Progenitor cell of endocrine pancreas (in vitro differentiated cells): ENCODE measurements at places on chromosomes 6 and 20. TPM values are rescaled to one million over a fixed set of nuclear protein-coding genes. Genes with fewer than 3 reads are reported as not detected.
A peak's percentile ranks its signal among the peaks of the same experiment; 100 is the strongest.

Gene DAAM2
- total RNA-seq: 6.3 and 6.6 TPM in 2 replicates

DNA sequence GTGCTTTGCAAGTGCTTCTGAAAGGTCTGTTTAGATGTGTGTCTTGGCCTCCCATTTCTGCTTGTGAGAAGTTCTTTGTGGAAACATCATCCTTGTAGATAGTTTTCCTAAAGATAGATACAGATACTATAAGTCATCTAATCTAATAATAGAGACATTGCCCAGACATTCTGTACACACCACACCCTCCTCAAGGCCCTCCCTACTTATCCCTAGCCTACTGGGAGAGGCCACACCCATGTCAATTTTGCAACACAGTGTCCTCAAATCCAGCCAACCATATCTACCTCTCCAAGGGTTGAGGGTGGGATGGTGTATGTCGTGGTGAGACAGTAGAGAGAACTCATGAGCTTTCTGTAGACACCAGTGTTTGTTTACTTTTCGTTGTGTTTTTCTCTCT lies 6.2 kb downstream of the KDM1B start:
- no peak for DNase-seq

Gene CCN6
- total RNA-seq: not detected in 2 replicates

DNA sequence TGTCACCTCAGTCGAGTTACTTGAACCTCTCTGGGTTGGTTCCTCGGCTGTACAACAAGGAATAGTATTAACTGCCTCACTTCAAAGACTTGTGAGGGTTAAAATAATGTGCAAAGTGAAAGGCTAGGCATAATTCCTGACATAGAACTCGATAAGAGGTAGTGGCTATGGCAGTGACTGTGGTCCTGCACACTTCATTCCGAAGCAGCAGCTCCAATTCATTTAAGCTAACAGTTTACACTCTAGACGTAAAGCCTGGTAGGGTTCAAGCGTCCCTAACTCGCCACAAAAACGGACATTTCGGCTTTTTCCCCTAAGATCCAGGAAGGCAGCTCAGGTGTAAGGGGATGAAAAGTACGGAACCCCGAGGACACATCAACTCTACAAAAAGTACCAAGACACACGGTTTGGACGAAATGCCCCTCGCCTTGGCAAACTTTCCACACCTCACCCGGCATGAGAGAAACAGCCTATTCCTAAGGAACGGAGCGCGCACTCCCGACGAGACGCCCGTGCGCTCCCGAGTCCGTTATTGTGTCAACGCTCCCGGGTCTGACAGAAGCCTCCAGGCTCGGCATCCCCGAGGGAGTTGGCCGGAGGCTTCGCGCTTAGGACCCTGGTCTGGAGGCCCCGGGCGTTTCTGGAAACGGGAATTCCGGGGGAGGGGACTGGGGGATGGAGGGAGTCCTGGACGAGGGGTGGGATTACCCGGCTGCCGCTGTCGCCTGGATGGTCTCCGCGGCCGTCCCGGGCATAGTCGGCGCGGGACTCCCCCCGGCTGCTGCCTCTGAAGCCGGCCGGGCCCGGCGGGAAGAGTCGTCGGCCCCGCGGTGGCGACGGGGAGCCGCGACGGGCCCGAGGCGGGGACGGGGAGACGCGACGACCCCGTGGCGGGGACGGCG lies 937 bp downstream of the ZNF318 start:
- peak; percentile 42 for DNase-seq

GRCh38 chr6:139600343-139600742 lies 225.9 kb upstream of the CITED2 start:
- no peak for DNase-seq

GRCh38 chr6:152300517-152300916 lies 336.6 kb downstream of the SYNE1 start:
- DNase-seq: no peak

Gene ARG1
- total RNA-seq: not detected in 2 replicates

- no peak for DNase-seq
Observed at GRCh38 chr20:46901638-46902037, 7.0 kb downstream of the EYA2 start.

DNA sequence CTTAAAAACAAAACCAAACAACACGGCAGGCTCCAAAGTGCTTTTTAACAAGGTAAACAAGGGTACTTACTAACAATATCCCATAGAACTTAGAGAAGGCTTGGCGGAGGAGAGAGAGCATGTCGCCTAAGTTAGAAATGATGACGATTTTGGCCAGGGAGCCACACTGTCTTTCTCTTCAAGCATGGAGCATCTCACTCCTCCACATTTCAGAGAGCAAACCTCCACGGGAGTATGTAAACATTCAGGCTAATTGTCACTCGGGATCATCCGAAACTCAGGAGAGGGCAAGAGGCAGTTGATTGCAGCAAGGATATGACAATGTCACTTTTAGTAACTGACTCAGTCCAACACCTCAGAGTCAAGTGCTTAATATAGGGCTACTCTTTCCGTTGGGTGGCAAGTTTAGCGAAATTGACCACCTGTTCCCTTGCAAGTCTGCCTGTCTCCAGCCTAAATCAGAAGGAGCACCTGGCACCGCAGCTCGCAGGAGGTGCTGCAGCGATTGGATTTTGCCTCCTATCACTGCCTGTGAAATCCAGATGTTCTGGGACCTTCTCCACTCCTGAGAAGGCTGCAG lies 65.8 kb upstream of the RPS6KA2 start:
- DNase-seq: no peak

DNA sequence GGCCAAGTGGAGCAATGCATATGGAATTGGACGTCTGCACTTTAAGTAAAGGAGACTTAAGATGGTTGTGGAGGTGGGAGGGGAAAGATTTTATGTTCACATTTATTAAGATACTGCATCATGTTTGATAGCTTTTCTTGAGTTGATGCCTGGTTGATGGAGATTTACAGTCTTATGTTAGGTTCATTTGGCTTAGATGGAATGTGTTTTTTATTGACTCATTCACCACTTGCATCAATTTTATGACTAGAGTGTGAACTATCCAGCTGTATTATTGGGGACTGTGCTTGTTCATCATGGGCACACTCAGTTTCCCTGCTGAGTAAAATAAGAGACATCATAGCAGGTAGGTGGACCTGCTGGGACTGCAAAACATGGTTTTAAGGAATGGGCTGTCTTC lies 91.2 kb upstream of the SCP2D1 start:
- DNase-seq: no peak

DNA sequence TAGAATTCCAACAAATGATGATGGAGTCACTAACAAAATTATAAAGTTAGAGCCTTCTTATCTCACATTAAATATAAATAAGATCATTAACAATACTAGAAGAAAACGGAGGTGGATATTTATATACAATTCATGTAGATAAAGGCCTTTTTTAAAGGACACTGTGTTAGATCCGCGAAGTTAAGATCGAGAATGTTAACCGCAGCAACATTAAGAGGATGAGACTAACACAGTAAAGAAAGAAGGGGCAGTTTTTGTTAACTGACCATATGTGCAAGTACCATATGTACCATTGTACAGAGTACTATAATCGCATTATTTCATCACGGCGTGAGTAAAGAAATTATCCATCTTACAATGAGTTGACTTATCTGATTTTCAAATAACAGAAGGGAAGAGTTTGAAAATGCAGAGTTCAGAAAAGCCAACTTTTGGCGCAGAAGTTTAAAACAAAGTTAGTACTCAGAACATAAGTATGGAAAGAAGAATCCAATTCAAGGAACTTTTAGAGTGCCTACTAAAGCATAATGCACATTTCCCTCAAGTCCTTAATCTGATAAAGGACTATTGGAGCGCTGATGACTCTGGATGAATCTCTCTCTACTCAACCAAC lies 1.4 kb downstream of the FBXL4 start:
- DNase-seq: no peak

DNA sequence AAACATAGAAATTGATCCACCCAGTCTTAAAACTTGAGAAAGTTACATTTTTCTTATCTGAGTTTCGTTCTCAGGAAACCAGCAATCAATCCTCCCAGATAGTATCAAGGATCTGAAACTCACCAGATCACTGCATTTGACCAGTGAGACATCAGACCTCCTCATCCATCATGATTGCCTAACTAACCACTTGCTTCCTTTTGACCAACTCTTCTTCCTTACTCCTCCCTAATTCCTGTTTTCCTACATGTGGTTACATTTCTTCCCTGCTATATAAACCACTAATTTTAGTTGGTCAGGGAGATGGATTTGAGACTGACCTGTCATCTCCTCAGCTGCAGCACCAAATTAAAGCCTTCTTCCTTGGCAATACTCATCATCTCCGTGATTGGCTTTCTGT lies 357.1 kb upstream of the POU3F2 start:
- DNase-seq: no peak

- no peak for DNase-seq
Observed at GRCh38 chr6:108699290-108700041, 138.7 kb downstream of the FOXO3 start.

DNA sequence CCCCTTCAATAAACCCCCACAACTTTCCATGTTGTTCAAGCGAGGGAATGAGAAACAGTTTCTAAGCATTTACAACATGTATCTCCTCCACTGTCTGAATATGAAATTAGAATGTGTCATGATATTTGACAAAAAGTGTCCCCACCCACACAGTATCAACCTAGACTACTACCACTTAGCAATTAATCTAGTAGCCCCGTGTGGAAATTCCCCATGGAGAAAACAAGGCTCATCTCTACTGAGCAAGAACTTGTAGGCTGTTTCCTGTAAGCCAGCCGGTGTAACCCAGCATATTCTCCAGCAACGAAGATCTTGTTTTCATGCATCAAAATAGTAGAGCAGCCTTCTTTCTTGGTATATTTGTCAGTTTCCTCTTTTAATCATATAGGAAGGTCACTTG lies 115.0 kb downstream of the IRF4 start:
- DNase-seq: no peak

GRCh38 chr6:8705435-8706020 lies 270.2 kb upstream of the SLC35B3 start:
- no peak for DNase-seq

DNA sequence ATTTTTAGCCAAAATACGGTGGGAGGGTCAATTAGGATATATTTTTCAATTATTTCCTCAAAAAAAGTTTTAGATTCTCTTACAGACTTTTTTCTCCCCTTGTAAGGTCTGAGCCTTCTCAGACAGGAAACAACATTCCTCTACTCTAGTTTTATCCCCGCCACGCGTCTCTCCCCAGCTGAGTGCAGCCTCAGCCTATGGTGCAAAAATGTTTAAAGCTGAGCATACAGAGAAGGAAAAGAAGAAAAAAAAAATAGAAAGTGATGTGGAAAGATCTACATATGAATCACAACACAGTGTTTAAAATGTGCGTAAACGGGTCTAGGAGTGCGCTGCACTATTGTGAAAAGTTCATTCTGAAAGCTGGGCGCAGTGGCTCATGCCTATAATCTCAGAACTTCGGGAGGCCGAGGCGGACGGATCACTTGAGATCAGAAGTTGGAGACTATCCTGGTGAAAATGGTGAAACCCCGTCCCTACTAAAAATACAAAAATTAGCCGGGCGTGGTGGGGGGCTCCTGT lies 159.0 kb downstream of the TRIM27 start:
- no peak for DNase-seq

Gene ABHD16B
- not detected in 2 replicates for total RNA-seq

DNA sequence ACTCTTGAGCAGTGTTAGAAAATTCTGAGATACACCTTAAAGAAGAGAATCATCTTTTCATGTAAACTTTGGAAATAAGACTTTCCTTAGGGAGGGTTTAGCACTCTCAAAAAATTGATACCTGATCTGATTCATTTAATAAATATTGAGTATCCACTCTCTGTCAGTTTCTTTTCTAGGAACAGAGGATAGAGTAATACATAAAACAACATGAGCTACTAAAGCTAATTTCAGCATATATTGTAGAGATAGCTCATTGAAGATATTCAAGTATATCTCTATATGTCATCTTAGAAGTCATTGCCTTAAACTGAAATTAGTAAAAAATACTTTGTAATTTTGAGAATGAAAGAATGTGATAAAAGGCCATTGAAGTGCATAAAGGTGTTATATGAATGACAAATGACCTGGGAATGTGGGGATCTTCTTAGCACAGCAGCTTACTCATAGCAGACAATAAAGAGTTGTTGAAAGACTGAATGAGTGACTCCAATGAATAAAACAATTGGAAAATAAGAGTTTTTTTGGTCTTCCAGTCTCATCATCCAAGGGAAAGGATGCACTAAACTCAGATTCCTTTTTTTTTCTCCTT lies 29.2 kb downstream of the RHAG start:
- no peak for DNase-seq

Gene SAPCD1
- 8.6 and 11.9 TPM in 2 replicates for total RNA-seq

DNA sequence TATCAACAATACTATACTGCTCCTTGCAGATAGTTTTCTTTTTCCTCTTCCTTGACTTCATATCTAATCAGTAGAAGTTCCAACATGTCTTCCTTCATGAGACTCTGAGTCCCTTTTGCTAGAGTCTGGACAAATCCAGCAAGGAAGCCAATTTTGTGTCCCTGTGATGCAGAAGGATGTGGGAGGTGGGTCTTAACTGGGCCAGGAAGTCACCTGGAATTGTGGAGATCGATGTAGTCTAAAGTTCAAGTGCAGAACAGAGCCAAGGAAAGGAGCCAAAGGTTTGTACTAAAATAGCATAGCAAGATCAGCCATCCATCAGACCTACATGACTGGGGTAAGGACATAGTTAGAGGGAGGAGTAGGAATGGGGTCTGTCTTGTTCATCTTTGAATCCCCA lies 37.6 kb downstream of the SPTLC3 start:
- DNase-seq: no peak

Gene C20orf141
- not detected in 2 replicates for total RNA-seq

DNA sequence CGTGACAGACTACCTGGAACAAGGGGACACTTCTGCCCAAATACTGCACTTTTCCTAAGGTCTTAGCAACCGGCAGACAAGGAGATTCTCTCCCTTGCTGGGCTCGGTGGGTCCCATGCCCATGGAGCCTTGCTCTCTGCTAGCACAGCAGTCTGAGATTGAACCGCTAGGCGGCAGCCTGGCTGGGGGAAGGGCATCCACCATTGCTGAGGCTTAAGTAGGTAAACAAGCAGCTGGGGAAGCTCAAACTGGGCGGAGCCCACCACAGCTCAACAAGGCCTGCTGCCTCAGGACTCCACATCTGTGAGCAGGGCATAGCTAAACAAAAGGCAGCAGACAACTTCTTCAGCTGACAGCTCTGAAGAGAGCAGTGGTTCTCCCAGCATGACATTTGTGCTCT lies 87.8 kb upstream of the ASCC3 start:
- DNase-seq: no peak

Gene GPLD1
- total RNA-seq: 6.6 and 7.4 TPM in 2 replicates

GRCh38 chr20:4104842-4105241 lies 89.5 kb upstream of the RNF24 start:
- no peak for DNase-seq

DNA sequence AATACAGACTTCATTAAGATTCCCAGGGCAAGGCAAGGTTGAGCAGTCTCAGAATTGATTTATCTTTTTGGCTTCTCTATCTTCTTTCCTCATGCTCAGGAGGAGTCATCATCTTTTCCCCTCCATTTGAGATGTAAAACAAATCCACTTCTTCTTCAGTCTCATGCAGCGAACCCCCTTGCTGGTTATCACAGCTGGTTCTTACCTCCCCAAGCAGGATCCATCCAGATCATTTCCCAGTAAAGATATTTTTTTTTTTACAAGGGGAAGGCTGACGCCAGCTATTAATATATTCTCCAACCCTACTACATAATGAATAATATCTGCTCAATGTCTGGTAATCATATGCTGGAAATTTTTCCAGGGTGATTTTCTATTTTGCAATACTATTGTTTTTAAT lies 508.9 kb upstream of the NOX3 start:
- DNase-seq: no peak

GRCh38 chr6:33975661-33976436 lies 170.0 kb downstream of the GRM4 start:
- DNase-seq: no peak
